ENCODE measurements at places on chromosomes 7 and 10.
A peak's percentile ranks its signal among the peaks of the same experiment; 100 is the strongest.

DNA sequence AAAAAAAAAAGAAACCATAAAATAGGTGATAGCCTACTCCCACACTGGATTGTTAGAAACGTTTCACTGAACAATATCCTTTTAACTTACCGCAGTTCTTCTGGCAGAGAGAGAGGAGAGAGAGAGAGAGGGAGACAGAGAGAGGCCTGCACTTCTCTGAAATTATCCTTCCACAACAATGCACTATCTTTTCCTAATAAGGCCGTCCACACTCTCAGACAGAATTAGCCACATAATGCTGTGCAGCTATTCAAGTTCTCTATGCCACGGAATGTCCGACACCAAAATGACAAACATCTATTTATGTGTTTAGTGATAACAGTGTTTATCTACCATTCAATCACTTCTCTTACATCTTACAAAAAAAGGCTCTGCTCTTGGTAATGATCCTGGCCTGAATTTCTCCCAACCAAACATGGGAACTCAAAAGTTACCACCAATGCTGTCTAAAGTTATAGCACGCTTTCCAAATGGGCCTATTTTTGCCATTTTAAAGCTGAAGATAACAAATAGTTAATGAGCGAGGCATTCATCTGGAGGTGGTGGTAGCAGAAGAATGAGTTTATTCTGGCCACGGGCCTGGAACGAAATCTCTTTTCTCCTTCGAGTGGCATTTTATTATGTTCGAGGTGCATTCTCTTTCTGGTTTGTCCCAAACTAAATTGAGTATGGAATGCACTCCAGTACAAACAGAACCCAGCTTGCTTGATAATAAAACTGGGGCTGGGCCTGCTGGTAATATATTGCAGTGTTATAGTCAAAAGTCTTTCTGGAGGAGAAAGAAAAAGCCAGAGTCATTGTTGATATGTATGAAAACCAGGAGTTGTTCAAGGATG is 160.2 kb upstream of the SVIL start:
- DNase-seq = no peak

GRCh38 chr7:94955807-94956206 is 48.4 kb downstream of the PPP1R9A start:
- no peak for DNase-seq

DNA sequence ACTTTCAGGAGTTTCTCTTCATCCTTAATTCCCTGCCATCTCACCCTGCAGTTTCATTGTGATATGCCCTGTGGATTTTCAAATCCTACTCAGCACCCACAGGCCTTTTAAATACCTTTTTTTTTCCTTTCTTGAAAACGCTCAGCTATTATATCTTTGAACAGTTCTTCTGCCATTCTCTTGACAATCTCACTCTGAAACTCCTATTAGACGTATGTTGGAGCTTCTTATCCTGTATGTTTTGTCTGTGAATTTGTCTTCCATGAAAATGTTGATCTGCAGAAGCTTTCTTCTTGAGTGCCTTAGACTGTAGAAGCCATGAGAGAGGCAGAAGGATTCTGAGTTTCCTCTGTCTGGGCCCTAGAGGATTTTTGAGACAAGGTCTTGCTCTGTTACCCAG is 18.9 kb upstream of the YAE1 start:
- DNase-seq = no peak

DNA sequence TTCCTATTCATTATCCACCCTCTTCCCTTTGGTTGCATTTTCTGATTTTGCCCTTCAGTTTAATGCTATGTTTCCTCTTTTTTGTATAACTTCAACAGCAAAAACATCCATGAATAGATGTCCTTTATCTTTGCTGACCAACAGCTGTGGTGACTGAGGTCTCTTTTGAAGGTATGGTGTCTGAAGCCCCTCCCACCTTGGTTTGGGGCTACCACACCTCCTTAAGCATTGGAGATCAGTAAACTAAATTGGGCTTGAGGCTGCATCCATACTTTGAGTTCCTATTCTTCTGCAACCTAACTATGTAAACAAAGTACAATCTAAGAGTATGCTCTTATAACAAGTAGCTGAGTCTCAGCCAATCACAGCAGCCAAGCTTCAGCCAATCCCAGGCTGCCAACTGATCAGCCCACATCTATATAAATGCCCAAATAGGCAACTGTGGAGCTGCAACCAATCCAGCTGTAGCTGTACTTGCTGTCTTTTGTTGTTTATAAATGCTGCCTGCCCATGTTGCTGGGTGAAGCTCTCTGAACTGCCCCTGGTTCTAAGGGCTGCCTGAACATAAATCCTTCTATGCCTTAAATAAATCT is 69.4 kb upstream of the PDLIM1 start:
- DNase-seq = no peak

- no peak for DNase-seq
These were observed 129.1 kb downstream of the LRRC4 start for GRCh38 chr7:127901895-127902703.

GRCh38 chr10:113019692-113020474 is 69.8 kb downstream of the TCF7L2 start:
- no peak for DNase-seq

- peak; percentile 71 for DNase-seq
These were observed 329.0 kb downstream of the RNLS start for GRCh38 chr10:88254091-88254490.

DNA sequence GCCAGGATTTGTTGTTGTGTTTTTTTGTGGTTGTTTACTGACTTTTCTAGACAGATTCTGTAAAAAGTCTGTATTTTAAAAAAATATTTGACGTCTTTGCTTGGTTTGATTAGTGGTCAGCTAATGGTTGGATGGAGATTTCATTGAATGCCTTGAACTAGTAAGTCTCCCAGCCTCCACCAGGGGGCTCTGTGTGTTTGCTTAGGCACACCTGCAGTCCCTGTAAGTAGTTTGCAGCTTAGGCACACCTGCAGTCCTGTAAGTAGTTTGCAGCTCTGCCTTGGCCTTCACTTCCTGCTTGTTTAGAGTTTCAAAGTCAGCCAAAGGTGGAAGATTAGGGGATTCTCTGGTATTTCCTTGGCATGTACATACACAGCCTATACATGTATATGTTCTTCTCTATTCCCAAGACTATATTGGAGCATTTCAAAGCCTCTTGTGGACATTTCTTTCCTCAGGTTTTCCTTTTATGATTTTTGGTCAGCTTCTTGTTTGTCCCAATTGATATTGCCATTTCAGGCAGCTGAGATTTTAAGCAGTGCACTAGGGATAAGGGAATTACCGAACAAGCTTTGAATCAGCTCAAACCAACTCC is 101.6 kb downstream of the CCSER2 start:
- peak; percentile 18 for DNase-seq

DNA sequence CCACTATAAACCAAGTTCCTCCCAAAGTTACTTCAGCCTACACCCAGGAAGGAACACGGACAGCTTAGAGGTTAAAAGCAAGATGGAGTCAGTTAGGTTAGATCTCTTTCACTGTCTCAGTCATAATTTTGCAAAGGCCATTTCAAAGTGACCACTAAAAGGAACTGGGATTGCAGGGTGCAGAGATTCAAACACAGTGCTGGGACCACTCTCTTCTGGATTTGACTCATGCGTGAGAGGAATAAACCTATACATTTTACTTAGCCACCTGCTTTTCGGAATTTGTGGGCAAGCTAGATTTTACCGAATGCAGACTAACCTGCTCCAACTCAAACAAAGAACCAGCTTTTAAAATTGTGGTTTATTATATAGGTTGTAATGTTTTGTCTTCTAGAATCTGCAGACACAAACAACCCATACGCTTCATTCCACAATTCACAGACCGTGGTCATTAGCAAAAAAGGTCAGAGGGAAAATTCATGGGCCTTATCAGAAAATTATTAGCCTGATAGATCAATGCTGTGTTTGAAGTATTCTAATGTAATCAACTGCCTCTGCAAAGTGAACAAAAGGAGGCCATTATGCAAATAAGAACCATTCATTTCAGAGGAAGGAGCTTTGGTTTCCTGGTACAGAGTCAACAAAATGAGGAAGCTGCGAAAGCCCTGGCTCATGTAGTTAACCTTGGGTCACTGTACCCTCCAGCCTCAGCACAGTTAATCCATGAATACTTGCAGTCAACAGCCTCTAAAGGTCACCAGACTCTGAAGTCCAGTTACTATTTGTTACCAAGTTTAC is 342.7 kb upstream of the KLF6 start:
- no peak for DNase-seq

- peak; percentile 63 for DNase-seq
These were observed 35.4 kb downstream of the BNIP3 start for GRCh38 chr10:131946321-131946751.

GRCh38 chr10:11097686-11098085 is 80.0 kb downstream of the CELF2 start:
- no peak for DNase-seq

- DNase-seq = no peak
These were observed 44.6 kb downstream of the MTERF1 start for GRCh38 chr7:91835826-91836368.

DNA sequence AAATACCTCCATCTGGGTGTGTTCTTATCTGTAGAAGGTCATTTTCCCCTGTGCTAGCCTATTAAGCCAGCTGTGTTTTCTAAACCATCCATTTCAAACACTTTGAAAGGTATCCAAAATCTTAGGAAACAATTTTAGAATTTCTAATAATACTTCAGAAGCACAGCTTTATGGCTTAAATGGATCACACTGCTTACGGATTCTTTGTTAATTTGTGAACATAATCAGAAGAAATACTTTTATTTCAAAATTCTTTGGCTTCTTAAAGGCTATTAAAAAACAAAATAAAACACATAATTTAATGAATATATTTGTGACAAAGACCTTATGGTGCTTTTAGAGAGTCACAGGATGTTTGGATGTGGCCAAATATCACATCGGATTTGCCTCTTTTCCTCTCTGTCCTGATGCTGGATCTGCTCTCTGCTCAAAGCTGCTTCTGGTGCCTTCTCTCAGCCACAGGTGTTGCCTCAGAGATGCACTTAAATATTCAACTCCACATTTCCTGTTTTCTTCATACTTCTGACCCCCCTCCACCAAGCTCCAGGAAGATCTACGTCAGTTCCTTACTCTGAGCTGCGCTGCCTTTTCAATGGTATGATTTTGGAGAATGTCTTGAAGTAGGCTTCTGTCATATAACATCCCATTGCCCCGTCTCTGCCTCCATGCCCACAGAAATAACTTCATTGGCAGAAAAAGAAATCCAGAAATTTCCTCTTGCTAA is 230.6 kb downstream of the MLLT10 start:
- no peak for DNase-seq

DNA sequence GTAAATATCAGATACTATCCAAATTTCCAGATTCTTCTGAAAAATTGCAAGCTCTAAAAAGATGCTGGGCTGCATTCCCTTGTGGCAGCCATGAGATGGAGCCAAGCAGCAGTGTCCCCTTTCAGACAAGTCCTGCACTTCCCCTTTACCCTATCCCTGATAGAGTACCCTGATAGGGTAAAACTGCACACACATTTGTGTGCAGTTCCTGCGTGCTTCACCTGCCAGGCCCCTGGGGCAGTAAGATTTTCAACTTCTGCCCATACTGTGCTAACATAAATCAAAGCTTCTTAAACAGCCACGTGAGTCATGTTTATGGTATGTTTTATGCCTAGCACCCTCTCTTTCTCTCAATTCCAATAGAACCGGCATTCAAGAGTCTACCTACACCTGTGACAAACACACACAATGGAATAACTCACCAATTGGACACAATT is 52.2 kb downstream of the IFIT5 start:
- peak; percentile 18 for DNase-seq

GRCh38 chr7:46933596-46933995 is 648.3 kb downstream of the TNS3 start:
- no peak for DNase-seq

DNA sequence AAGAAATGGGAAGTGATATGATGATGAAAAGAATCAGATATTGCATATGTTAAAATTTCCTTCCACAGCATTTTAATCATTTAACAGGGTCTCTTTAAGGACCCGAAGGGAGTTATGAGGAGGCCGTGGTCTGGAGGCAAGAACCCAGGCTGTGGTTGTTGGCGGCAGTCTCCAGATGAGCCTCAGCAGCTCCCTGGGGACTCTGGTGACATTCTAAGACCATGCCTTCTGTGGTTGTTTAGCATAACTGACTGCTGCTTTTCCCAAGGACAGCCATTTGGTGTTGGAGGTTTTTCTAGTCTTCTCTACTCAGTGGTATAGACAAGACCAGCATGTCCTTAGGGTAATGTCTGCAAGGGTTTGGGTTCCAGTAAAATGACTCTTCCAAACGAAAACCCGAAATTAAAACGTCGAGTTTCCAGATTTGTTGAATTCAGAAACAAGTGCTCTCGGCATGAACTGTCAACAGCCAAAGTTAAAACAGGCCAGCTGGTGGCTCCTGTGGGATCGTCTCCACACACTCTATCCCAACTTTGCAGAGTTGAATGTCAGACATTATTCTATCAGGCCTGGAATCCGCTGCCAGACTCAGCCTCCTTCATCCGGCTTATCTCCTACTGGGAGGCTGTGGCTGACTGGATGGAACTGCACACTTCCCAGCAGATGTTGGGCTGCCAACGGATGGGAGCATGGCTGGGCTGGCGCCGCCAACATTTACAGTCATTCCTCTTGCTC is 183.1 kb downstream of the TAX1BP1 start:
- no peak for DNase-seq

DNA sequence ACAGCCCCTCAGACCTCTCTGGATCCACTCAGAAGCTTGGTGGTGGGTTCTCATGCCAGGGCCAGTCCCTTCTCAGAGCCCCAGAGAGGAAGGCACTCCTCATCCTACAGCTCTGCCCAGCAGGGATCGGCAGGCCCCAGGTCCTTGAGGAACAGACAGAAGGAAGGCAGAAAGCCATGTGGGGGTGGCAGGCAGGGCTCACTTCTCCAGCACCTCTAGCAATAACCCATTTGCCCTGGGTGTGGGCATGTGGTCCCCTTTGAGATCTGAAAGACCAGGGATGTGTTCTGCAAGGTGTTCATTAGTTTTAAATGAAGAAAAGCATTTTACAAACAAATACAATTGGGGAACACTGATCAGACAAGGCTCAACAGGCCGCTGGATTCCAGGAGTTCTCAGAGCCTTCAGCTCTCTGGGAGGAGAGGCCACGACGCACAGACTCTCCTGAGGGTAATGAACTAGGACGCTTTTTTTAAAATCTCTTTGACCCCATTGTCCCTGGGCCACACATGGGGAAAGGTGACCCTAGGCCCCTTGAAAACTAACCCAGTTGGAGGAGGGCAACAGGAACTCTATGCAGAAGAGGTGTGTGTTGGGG is 40.6 kb downstream of the LDB3 start:
- DNase-seq = no peak

DNA sequence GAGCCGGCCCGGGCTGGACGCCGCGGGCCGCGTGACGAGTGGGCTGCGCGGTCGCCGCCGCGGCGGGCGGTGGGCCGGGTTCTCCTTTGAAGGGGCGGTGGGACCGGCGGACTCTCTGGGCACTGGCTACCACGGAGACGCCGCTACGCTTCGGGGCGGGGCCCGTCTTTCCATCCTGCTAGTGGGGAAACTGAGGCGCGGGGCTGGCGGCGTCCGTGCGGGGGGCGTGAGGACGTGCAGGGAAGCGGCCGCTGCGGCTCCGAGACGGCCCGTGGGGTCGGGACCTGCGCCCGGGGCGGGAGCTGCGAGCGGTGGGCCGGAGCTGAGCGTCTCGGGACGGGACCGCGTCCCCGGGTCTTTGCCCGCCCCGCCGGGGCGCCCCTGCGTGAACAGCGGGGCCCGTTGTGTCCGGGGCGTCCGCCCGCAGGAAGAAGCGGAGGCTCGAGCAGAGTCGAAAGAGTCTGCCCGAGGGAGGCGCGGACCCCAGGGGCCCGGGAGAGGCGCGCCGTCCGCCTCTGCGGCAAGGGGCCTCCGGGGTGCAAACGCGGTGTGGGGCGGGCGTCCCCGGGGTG is 548 bp upstream of the BNIP3 start:
- no peak for DNase-seq
